ENCODE measurements at places on chromosomes 5 and 9. TPM values are rescaled to one million over a fixed set of nuclear protein-coding genes. Genes with fewer than 3 reads are reported as not detected.

C5orf46 gene
- total RNA-seq: 6.1 TPM

GRCh38 chr9:113219186-113219936 is 1.7 kb downstream of the FKBP15 start:
- no peak overlapping the region for H3K27ac ChIP-seq
- H3K27me3 ChIP-seq: no peaks in the 10 kb centered on the region
- H3K36me3 ChIP-seq: no peaks in the 10 kb centered on the region
- no peak for DNase-seq
- no peak overlapping the region for H3K4me3 ChIP-seq
- peaks cover 12% of the 10 kb centered on the region for H3K4me1 ChIP-seq

GRCh38 chr5:143204474-143205246 is 198.8 kb downstream of the NR3C1 start:
- no peaks in the 10 kb centered on the region for H3K36me3 ChIP-seq
- DNase-seq: no peak
- H3K4me3 ChIP-seq: no peak overlapping the region
- H3K27me3 ChIP-seq: no peaks in the 10 kb centered on the region
- no peaks in the 10 kb centered on the region for H3K4me1 ChIP-seq

RASGRF2 gene
- total RNA-seq: 11.3 TPM

FBXO10 gene
- total RNA-seq: 28.3 TPM

GRCh38 chr5:1570975-1571374 is 47.2 kb upstream of the LPCAT1 start:
- peaks cover 12% of the 10 kb centered on the region for H3K4me1 ChIP-seq
- H3K27me3 ChIP-seq: no peaks in the 10 kb centered on the region
- no peak for DNase-seq
- H3K27ac ChIP-seq: no peak overlapping the region

DNA sequence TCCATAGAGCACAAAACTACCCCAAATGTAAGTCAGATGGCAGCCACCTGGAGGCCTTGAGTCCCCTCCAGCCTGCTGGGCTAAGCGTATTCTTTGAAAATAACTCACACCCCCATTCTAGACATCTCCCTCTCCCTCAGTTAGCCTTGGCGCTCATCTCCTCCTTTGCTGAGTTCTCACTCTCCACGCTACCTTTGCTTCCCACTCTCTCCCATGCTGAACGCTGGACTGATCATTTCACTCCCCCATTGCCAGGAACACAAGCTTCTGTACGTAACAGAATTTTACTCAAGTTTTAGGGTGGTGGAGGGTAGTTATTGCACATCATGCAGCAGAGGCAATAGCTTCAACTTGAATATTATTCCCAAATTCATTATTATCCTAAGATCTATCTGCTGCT is 47.5 kb upstream of the HRH2 start:
- no peaks in the 10 kb centered on the region for H3K4me1 ChIP-seq
- H3K4me3 ChIP-seq: no peak overlapping the region
- H3K27ac ChIP-seq: no peak overlapping the region
- no peak for DNase-seq

DNA sequence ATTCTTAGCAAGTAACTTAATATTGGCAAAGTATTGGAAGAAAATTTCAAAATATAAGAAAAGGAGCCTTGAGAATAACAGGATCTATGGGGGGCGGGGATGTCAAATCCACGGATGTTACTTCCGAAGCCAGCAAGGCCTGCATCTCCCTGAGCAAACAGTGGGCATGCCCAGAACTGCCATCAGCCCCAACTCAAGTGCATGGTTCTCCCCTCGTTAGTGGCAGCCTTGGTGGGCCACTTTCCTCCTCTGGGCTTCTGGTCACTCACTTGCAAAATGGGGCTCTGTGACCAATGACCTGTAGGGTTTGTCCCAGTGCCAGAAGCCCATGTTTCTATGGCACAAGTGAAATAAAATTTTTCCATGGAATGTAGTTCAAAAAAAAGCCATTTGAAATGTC is 27.2 kb upstream of the MED10 start:
- no peak overlapping the region for H3K27ac ChIP-seq
- no peak overlapping the region for H3K4me3 ChIP-seq
- DNase-seq: no peak
- no peaks in the 10 kb centered on the region for H3K4me1 ChIP-seq
- no peaks in the 10 kb centered on the region for H3K36me3 ChIP-seq

DNA sequence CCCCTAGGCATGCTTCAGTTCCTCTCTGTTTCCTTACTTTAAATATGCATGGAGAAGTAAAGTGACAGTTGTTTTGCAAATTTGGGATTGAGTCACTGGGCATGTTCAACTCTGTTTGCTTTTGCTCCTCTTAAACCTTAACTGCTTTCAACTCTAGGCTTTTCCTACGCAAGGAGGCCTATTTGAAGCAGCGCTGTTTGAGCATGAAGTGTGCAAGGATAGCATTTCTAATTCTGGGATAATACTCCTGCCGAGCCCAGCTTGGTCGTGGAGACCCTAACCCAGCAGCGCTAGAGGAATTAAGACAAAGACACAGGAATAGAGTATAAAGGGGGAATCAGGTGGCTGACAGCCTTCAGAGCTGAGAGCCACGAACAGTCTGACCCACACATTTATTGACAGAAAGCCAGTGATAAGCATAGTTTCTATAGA is 803.4 kb upstream of the CDH10 start:
- H3K4me1 ChIP-seq: no peaks in the 10 kb centered on the region
- no peaks in the 10 kb centered on the region for H3K36me3 ChIP-seq
- no peak overlapping the region for H3K4me3 ChIP-seq

DNA sequence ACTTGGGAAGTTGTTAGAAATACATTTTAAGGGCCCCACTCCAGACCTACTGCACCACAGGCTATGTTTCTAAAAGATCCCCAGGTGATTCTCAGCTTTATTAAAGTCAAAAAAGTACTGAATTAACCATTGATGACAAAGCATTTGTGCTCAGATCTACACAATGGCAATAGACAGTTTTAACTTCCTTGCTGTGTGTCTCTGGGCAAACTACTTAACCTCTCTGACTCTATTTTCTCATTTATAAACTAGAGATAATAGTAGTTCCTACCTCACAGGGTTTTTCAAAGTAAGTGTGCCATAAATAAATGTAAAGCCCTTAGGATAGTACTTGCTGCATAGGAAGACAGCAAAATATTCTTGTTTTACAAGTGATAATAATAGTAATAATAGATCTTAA is 66.3 kb downstream of the LIX1 start:
- H3K4me3 ChIP-seq: no peak overlapping the region
- no peaks in the 10 kb centered on the region for H3K27me3 ChIP-seq
- DNase-seq: no peak
- H3K36me3 ChIP-seq: no peaks in the 10 kb centered on the region
- H3K27ac ChIP-seq: no peak overlapping the region
- H3K4me1 ChIP-seq: no peaks in the 10 kb centered on the region

DNA sequence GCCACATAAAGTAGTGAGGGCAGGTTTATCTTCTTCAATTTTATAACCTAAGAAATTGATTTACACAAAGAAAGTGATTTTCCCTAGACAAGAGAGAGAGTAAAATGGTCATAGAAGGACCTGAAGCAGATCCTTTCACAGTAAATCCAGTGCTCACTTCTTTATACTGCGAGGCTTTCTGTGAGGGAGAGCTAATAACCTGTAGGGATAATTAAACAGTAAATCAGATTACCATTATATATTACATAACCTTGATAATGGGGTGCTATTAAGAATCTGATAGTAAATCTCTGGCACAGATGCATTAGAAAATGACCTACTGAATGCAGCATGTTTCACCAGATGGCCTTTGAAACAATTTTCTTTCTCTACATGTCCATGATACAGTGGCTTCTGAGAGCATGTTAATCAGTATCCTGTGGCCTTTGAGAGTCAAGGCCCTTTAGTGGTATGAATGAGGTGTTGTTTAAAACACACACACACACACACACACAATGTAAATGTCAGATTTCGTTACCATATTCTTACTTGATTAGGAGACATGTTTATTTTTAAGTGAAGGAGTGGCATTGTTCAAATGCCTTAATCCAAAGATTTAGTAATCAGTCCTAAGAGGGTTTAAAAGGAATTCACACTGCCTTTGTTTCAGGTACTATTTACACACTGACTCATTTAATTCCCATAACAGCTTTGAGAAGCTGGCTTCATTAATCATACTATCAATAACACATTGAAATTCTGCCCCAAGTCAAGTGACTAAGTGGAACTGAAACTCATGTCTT is 124.7 kb downstream of the ALDH1A1 start:
- no peaks in the 10 kb centered on the region for H3K27me3 ChIP-seq
- no peak for DNase-seq
- no peak overlapping the region for H3K4me3 ChIP-seq
- H3K36me3 ChIP-seq: no peaks in the 10 kb centered on the region

DNA sequence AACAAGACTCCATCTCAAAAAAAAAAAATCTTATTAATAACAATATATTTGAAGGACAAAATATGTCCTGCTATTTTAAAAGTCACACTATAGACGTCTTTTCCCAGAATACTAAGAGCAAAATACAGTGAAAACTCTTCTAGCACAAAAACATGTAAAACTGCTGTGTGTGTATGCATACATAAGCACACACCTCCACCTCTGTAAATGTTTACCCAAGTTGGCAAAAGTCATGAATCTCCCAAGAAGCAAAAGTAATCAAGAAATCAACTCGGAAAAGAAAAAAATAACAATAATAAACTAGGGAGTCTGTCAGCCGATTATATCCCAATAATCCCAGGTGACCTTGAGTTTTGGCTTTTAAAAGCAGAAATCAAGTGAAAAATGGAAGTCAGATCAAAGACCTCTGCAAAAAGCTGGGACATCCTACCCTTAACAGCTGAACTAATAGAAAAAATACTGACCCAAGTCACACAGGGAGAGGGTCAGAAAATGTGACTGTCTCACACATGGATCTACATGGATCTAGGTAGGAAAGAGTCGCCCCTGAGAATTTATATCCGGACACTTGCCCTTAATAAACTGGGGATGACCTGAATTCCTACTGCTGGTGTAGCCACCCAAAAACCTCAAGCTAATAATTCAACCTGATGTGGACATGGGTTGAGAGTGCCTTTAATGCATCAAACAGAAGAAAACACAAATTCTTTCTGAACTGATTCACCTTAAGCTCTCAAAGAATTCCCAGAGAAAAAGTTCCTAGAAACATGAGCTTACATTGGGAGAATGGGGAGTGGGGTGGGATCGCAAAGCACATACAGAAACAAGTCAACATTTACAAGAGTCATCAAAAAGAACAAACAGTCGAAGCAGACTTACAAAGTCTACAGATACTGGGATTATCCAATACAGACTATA is 29.9 kb downstream of the LPAR1 start:
- DNase-seq: no peak
- H3K27ac ChIP-seq: no peak overlapping the region
- H3K36me3 ChIP-seq: no peaks in the 10 kb centered on the region
- H3K4me1 ChIP-seq: no peaks in the 10 kb centered on the region
- H3K27me3 ChIP-seq: no peaks in the 10 kb centered on the region

NIPAL4 gene
- 0.08 TPM for total RNA-seq

MSMP gene
- not detected for total RNA-seq

GRM6 gene
- total RNA-seq: 1.1 TPM

GRCh38 chr9:105662184-105663104 is at the start of gene TAL2:
TSS of gene TAL2 (plus strand) at chr9:105662457. CDS start at chr9:105662497, 40 bp downstream.
- H3K36me3 ChIP-seq: no peaks in the 10 kb centered on the region
- H3K4me3 ChIP-seq: no peak within 1 kb of the TSS
- H3K27me3 ChIP-seq: no peaks in the 10 kb centered on the region
- DNase-seq: no peak
- no peaks in the 10 kb centered on the region for H3K4me1 ChIP-seq
- no peak within 1 kb of the TSS for H3K27ac ChIP-seq

DNA sequence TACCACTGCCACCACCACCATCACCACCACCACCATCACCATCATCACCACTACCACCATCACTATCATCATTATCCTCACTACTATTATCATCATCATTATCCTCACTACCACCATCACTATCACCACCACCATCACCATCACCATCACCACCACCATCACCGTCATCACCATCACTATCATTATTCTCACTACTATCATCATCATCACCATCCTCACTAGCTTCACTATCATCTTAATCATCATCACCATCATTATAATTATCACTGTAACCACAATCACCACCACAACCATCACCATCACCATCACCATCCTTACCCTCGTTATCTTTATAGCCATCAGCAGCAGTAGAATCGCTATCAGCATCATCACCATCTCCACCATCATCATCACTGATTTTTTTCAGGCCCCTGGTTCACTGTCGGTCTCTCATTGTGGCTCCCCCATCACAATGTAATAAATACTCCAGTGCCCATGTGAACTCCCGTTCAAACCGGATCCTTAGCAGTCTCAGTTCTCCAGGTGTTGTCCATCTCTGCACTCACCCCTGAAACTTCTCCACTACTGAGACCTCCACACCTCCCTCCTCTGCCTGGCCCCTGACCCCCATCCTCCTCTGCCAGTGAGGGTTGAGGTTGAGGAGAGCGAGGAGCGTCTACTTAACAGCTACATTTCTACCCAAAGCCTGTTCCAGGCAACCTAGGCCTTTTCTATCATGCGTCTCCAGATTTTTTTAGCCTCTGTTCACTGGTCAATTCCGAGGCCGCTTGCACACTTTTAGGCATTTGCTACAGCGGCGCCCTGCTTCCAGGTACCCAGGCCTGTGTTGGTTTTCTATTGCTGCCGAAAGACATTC is 238.2 kb downstream of the PBX3 start:
- H3K4me1 ChIP-seq: no peaks in the 10 kb centered on the region
- H3K4me3 ChIP-seq: no peak overlapping the region
- DNase-seq: no peak
- H3K27ac ChIP-seq: no peak overlapping the region
- H3K27me3 ChIP-seq: no peaks in the 10 kb centered on the region
- H3K36me3 ChIP-seq: no peaks in the 10 kb centered on the region

GRCh38 chr9:82152181-82152580 is 163.6 kb downstream of the SPATA31D1 start:
- no peak overlapping the region for H3K4me3 ChIP-seq
- no peaks in the 10 kb centered on the region for H3K4me1 ChIP-seq
- H3K27ac ChIP-seq: no peak overlapping the region
- DNase-seq: no peak

SLC36A3 gene
- total RNA-seq: 4.2 TPM

- H3K4me3 ChIP-seq: no peak overlapping the region
- DNase-seq: no peak
- no peaks in the 10 kb centered on the region for H3K36me3 ChIP-seq
Measured at GRCh38 chr9:137298401-137299202, 3.5 kb downstream of the NRARP start.

DNA sequence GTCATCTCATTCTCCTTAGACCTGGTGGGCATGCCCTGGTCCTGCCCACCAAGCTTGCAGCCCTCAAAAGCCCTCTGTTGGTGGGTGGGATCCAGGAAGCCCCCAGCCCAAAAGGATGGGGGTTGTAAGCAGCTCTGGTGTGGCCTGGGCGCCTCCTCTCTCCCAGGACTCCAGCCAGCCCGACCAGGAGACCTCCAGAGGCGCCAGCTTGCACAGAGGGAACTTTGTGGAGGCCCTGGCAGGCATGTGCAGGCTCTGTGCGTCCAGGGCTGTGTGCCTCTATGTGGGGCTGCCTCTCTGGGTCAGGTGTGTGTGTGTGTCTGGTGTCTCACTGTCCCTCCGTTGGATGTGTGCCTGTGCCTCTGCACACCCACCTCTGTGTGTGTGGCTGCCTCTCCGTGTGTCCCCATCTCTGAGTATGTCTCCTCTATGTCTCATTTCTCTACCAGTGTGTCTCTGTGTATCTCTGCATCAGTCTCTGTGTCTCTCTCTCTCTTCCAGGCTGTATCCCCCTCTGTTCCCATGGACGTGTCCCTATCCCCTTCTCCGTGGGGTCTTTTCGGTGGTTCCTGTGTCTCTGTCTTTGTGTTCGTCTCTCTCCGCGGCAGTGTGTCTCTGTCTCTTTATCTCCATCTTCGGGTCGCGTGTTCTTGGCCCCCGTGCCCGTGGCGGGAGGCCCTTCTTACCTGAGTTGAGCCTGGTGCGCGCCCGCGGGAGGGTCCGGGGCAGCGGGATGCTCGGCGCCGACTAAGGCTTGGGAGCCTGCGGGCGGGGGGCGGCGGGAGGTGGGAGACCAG is 501 bp downstream of the ENHO start:
- no peaks in the 10 kb centered on the region for H3K27me3 ChIP-seq
- H3K4me3 ChIP-seq: peak overlapping the region; percentile 52

Data from testis (tissue), 5 donors.